NCI-H1092 (cell line): ENCODE measurements at places on chromosomes 5 and 9.

DNA sequence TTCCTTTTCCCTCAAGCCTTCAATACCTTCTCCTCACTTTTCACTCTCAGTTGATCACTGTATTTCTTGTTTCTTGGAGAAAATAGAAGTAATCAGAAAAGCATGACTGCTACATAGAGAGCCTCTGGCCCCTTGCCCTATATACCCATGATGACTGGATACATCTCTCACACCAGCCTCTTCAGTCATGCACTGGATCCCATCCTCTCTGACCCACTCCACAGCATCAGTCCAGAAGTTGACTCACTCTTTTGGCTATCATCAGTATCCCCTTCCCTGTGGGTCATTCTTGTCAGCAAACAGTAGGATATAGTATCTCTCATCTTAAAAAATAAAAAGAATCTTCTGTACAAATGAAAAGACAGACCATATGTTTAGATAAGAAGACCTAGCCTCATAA, 32.9 kb downstream of the PTCD2 start:
- no peak for DNase-seq

DNA sequence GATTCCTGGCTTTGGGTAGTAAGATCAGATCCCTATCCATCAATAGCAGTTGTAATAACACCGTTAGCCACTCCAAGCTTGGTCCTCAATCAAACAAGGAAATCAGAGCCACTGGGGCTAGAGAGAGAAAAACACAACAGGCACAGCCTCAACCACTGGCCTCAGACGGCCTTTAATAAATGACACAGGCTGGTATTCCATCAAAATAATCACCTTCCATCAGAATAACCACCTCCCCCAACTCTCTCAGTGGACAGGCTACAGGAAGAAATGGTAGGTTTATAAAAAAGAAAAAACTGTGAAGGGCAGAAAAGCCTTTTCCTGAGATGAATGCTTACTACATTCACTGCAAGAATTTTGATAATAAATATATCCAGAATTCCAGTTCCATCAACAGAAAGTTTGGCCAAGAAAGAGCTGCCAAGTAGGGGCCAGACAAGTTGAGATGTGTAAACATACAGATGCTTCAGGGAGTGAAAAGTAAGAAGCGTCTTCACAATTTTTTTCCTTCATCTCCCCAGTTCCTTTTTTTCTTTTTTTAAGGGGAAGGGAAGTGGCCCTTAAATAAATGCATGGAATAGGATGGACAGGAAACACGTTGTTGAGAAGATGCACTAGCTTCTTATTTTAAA, 5.5 kb downstream of the FOXD1 start:
- no peak for DNase-seq

GRCh38 chr5:57221049-57221568, 47.2 kb downstream of the GPBP1 start:
- DNase-seq = no peak

GRCh38 chr9:38432922-38433510, 8.8 kb upstream of the IGFBPL1 start:
- DNase-seq = no peak

- DNase-seq = no peak
Measured at GRCh38 chr9:35407846-35408245, 82.1 kb upstream of the RUSC2 start.

DNA sequence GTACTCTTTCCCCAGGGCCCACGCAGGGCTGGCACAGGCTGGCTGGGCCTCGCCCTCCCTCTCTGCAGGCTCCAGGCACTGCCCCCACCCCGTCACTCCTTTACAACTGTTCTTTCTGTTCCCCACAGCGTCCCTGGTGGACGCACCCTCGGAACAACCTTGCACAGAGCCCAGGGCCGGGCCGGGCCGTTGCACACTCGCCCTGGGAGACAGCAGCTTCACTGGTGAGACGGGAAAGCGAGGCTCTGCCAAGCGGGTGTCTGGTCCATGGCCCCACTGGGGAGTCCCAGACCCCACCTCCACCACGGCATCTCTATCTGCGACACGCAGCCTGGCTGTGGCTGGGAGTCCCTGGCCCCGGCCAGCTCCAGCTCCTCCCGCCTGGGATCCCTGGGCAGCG, 18.4 kb upstream of the QSOX2 start:
- DNase-seq = no peak

DNA sequence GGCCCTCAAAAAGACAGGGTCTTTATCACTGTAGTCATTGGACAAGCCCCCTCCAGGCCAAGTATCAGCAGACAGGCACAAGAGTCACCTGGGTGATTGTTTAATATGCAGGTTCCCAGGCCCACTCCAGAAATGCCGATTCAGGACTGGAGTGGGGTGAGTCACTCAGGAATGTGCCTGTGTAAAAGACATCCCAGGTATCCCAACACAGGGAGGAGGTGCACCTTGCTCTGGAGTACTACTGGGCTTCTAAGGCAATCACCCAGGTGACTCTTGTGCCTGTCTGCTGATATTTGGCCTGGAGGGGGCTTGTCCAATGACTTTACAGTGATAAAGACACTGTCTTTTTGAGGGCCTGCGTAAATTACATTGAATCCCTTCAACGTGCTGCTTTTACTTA, 40.6 kb downstream of the ACTL7B start:
- no peak for DNase-seq

GRCh38 chr5:97192580-97193354, 9.7 kb upstream of the RIOK2 start:
- no peak for DNase-seq
